ENCODE measurements at places on chromosomes 6 and 20.
A peak's percentile ranks its signal among the peaks of the same experiment; 100 is the strongest.

- DNase-seq = no peak
Measured at GRCh38 chr20:16560216-16560615, 13.0 kb downstream of the KIF16B start.

DNA sequence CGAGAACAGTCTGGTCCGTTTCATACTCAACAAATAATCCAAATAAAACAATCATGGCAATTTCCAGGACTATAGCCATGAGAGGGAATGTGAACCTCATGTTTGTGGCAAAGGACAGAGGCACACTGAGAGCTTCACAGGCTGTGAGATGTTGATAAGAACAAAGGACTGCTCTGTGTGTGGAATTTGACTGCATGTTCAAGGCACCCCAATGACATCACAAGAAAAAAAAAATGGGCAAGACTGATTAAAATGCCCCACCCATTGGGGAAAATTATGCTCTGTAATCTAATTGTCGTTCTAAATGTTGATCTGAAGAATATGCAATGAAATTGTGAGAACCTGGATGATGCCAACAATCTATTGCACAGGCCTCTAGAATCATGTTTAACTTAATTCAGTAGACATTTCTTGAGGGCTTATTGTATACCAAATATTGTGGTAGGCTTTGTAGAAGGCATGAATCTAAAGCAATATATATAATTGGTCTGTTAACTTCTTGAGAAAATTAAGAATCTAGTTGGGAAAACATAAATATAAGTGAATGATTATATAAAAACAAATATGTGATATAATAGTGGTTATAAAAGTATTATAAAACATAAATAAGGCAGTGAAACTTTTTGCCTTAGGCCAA lies at the start of gene RHAG:
RHAG (minus strand) TSS at position 127 of the 637 bp plus-strand sequence; CDS start at position 100, 27 bp downstream.
- no peak for DNase-seq

DNA sequence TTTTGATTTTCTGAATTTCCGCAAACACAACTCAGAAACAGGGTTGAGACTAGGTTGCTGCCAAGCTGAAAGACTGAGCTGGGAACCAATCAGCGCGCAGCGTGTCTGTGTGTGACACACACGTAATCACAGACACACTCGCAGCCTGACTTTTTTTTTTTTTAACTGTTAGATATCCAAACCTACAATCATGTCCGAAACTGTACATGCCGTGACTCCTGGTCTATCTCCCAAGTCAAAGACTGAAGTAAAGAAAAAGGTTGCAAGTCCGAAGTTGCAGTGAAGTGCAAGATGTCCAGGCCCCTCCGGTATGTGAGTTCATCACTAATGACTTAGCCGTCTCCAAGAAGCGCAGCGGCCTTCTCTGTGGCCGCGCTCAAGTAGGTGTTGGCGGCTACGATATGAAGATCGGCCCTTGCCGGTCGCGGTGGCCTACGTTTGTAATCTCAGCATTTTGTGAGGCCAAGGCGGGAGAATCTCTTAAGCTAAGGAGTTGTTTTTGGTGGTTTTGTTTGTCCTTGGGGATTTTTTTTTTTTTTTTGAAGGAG lies 108.2 kb downstream of the HFE start:
- DNase-seq = peak; percentile 80

DNA sequence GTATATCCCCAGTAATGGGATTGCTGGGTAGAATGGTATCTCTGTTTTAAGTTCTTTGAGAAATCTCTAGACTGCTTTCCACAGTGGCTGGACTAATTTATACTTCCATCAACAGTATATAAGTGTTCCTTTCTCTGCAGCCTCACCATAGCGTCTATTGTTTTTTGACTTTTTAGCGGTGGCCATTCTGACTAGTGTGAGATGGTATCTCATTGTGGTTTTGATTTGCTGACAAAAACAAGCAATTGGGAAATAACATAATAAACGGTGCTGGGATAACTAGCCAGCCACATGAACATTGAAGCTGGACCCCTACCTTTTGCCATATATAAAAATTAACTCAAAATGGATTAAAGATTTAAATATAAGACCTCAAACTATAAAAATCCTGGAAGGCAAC lies 14.2 kb downstream of the OR2A4 start:
- no peak for DNase-seq

DNA sequence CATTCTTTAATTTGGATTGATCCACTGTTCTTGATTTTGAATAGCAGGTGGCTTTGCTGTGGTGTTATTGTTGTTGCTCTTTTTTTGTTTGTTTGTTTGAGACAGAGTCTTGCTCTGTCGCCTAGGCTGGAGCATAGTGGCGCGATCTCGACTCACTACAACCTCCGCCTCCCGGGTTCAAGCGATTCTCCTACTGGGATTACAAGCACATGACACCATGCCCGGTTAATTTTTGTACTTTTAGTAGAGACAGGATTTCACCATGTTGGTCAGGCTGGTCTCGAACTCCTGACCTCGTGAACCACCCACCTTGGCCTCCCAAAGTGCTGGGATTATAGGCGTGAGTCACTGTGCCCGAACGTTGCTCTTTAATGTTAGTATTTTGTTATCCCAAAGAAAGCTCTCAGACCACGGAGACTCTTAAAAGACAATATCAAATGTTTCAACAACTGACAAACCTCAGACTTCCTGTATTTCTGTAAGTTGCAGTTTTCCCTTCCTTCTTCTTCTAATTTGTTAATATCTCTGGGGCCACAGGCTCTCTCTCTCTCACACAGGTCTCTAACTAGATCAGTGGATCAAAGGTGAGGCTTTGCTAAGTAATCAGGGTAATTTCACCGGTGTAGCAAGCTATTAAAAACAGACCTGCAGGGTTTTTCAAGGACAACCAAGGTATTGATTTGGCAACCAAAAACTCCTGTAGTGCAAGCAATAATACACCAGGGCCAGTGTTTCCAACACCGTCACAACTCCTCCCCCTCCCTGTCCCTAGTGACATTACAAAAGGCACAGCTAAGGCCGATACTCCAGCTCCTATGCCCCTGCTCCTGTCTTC lies 48.8 kb upstream of the ZNF217 start:
- peak; percentile 78 for DNase-seq

DNA sequence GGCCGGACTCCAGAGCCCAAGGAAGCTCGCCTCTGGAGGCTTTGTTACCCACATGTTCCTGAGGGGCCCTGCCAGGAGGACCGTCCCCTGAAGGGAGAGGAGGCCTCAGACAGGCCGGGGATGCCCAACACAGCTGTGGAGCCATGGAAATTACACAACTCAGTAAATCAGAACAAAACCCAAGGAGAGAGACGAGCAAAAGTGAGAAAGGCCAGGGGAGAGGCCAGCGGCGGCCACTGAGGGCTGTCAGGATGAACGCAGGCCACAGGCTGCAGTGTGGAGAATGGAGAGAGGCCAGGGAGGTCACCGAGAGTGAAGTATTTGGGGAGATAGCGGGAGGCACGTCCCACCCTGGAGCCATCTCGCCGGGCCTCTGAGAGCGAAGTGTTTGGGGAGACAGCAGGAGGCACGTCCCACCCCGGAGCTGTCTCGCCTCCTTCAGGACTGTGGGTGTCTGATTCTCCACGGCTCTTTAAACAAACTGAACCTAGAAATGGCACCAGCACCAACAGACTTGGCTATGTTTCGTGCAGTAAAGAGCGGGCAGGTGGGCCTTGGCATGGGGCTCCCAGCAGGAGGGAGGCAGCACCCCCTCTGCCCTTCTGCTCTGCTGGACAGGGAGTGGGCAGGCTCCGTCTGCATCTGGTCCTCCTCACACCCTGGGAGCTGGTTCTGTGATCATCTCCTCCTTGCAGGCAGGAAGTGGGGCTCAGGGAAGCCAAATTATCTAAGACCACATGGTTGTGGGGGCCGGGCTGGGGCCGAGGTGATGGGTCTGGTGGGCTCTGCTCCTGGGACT lies 91.0 kb downstream of the YTHDF1 start:
- no peak for DNase-seq

DNA sequence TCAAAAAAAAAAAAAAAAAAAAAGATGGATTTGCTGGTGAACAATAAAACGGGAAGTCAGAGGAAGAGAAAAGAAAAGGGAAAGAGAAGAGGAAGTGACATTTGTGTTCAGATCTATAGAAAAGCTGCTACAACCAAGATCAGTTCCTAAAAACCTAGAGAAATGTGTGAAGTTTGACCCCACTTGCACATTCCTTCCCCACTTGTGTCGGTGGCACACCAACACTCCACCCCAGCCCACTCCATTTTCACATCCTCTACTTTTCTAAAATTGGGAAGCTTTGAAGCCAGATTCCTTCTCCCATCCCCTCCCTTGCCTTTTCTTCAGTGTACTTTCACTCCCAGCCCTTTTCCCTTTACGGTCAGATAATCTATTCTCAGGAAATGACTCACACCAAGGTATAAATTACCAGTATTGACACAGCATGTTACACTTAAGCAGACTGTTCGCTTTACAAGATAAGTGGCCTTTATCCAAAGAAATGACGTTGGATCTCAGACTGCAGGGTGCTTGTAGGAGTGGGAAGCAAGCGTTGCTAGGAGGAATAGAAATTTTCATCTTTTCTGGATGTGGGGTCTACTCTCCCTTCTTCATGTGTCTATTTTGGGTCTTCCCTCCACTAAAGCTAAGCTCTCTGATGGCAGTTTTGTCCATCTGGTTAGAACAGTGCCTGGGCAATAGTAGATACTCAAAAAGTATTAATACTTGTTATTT lies 92.5 kb upstream of the ADGRF1 start:
- DNase-seq = peak; percentile 66

GRCh38 chr6:36825994-36826393 lies 13.2 kb downstream of the CPNE5 start:
- no peak for DNase-seq

- no peak for DNase-seq
Measured at GRCh38 chr20:54643761-54644160, 168.4 kb downstream of the DOK5 start.

DNA sequence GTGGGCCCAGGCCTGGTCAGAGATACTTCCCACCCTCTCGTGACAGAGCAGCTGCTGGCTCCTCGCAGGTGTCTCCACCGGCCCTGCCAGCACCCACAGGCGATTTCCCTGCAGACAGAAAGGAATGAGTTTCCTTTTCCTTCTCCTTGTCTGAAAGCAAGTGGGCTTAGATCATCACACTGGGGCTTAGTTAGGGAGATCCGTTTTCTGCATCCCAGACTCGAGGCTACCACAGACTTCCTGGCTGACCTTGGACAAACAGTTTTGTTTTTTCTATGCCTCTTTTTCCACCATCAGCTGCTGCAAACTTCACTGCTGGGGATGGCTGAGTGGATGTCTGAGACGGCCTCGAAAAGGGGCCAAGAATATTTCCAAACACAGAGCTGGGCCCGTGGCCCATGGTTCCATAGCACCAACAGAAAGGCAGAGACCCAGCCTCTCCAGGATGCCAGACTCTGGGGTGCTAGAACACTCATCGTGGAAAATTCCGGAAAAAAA lies 86.5 kb downstream of the BANF2 start:
- DNase-seq = no peak

GRCh38 chr6:128107682-128108081 lies 206.8 kb upstream of the THEMIS start:
- no peak for DNase-seq

- no peak for DNase-seq
Measured at GRCh38 chr6:1581120-1581991, 28.4 kb upstream of the FOXC1 start.

- no peak for DNase-seq
Measured at GRCh38 chr6:2909718-2910117, 6.6 kb upstream of the SERPINB9 start.

DNA sequence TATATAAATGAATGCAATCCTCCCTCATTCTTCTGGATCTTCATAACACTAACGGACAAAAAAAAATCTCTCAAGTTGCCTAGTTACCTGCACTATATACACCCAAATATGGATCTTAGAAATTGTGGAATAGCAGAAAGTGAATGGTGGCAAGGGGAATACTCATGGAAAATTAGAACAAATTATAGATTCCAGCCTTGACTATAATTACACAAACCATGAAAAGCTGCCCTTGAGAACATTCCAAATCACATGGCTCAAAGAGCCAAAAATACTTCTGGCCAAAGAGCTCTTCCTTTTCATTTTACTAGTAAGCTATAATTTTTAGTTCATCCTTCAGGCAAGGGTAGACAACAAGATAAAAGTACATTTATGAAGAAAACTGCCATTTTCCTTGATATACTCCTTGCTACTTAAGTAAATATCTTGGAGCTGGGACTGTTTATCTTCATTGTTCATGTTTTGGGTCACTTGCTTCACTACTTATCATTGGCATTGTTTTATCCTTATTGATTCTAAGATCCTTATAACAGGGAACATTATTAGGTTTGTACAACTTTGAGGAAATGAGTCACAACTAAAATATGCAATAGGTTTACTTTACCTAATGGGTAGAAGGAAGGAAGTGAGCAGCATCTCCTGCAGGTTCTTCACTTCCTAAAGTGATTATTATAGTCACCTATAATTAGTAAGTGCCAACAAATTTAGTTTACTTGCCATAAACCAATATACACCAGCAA lies 6.4 kb upstream of the MTRES1 start:
- no peak for DNase-seq

DNA sequence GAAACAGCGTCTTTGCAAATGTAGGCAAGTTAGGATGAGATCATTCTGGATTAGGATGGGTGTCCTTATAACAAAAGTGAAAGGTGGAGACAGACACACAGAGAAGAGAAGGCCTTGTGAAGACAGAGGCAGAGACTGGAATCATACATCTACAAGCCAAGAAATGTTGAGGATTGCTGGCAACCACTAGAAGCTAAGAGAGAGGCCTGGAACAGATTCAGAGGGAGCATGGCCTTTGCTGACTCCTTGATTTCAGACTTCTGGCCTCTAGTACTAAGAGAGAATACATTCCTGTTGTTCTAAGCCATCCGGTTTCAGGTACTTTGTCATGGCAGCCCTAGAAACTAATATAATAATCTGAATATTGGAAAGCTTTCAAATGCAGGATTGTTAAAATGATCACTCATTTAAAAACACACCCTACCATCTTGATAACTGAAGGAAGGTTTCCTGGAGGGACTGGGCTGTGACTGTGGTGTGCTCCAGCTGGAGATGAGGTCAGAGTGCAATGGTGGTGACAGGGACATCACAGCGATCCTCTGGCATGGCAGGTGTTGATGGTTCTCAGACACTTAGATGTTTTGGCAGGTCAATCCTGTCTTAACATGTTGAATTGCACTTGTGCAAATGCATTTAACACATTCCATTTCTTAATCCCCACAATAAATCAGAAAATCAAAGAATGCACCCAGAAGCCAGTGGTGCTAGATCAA lies 25.1 kb downstream of the CD83 start:
- DNase-seq = no peak

DNA sequence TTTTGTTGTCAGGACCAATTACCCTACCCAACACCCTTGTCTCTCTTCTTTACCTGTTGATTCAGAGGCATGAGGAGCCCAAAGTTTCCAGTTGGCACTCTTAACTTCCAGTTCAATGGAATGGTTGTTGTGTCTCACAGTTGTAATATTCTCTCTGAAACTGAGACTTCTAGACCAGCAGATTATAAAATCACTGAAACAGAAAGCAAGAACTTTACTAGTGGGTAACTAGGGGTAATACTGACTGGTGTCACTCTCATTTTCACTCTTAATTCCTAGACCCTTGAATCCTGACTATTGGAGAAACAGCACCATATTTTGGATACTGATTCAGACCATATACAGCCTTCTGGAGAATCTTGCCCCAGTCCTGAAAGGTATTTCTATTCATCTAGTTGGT lies 140.2 kb upstream of the MMS22L start:
- DNase-seq = no peak
